ENCODE measurements at places on chromosomes 11 and 22.
A peak's percentile ranks its signal among the peaks of the same experiment; 100 is the strongest.

DNA sequence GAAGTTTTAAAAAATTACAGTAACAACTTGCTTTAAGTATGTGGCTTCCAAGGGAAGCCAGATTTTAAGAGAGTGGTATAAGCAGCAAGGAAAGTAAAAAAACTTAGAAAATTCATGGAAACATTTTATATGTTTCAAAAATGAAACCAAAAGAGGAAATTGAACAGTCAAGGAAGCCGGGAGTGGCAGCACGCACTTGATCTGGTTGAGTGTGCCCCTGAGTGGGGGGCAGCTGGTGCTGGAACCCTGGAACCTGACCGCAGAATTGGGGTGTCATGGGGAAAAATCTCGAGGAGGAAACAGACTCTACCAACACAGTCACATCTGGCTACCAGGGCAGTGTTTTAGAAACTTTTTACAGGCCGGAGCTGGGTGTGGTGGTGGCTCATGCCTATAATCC, 14.0 kb downstream of the MICALL1 start:
- DNase-seq: no peak

GRCh38 chr11:104897891-104898684, at the start of gene CASP12:
Gene CASP12, minus strand, starts transcription at chr11:104898460.
- DNase-seq: no peak

GRCh38 chr11:9001736-9002135, 2.1 kb downstream of the NRIP3 start:
- no peak for DNase-seq

DNA sequence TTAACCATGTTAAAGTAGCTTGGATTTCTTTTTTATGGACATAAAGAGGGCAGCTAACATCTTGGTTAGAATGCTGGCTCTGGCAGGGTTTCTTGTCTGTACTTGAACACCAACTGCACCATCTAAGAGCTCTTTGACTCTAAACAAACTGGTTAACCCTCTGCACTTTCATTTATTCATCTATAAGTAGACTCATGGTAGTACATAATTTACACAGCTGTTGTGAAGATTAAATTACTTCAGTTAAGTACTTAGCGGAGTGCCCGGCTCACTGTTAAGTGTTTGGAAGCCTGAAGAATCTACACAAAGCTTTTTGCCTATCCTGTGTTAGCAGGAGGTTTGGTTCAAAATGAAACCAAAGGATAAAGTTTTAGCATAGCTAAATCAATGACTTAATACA, 846.2 kb upstream of the API5 start:
- DNase-seq: no peak

- DNase-seq: no peak
Measured at GRCh38 chr22:47512617-47513016, 750.2 kb downstream of the TBC1D22A start.

DNA sequence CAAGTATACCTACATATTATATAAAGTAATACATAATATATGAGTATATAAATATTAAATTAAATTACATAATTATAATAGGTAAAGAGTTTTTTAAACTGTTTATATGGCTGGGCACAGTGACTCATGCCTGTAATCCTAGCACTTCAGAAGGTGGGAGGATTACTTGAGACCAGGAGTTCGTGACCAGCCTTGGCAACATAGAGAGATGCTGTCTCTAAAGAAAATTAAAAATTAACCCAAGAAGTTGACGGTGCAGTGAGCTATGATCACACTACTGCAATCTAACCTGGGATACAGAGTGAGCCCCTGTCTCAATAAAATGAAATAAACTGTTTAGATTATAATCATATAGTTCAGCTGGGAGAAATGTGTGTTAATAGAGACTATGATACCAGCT, 363.0 kb downstream of the DDX10 start:
- DNase-seq: no peak

- no peak for DNase-seq
Measured at GRCh38 chr11:133046252-133046651, 486.0 kb downstream of the OPCML start.

- no peak for DNase-seq
Measured at GRCh38 chr22:40758390-40758789, 60.8 kb downstream of the SLC25A17 start.

DNA sequence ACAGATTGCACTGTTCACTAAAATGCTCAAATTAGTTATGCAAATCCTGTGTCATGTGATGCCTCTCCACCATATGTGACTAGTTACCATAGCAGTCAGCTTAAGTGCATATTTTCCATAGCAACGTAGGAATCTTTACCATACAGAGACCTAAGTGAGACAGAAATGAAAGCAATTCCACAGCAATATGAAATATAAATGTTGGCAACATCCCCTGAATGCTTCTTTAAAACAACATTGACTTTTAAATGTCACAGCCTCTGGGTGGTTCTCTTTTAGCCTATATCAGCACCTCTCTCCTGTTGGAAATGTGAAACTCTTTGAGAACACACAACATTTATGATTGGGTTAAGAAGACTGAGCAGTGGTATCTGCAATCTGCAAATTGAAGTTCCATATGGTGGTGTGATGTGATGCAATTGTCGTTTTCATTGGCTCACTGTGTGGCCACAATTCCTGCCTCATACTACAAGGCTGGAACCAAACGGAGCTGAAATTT, 814.6 kb downstream of the DLG2 start:
- DNase-seq: no peak

DNA sequence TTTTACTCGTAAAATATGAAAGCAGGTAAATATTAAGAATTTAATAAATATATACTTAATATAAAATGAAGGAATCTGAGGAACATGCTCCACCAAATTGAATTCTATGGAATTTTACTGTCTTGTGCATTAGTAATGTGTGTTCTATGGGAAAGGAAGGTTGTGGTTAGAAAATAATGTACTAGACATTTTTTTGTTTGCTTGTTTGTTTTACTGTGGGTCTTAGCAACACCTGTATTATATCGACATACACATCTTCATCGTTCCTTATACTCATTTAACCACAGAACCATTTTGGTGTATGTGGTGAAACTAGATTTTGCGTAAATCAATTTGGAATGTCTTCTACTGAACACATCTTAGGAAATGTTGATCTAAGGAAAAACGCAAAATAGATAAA, 114.1 kb upstream of the MTMR2 start:
- DNase-seq: no peak

DNA sequence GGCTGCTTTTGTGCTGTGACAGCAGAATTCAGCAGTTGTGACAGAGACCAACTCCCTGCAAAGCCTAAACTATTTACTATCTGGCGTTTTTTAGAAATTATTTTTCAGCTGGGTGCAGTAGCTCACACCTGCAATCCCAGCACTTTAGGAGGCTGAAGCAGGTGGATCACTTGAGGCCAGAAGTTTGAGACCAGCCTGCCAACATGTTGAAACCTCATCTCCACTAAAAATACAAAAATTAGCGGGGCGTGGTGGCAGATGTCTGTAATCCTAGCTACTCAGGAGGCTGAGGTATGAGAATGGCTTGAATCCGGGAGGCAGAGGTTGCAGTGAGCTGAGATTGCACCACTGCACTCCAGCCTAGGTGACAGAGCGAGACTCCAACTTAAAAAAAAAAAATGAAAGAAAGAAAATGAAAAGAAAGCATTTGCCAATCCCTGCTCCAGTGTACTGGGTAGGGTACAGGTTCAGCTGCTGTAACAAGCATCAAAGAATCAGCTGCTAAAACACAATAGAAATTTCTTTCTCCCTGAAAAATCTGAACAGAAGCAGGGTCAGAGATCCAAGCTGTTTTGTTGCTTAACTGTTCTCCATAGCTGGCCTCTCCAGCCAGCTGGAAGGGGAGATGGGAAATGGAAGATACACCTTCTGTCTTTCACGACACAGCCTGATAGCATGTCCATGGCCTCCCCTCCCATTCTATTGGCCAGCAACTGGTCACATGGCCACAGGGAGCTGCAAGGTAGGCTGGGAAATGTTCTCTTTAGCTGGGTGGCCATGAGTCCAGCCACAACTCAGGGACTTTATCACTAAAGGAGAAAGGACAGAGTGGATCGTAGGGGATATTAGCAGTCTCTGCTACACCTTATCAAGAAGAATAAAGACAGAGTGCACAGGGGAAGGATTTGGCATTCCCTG, 8.5 kb upstream of the NCF4 start:
- no peak for DNase-seq

GRCh38 chr11:22749536-22749935, 80.1 kb downstream of the SVIP start:
- DNase-seq: no peak

DNA sequence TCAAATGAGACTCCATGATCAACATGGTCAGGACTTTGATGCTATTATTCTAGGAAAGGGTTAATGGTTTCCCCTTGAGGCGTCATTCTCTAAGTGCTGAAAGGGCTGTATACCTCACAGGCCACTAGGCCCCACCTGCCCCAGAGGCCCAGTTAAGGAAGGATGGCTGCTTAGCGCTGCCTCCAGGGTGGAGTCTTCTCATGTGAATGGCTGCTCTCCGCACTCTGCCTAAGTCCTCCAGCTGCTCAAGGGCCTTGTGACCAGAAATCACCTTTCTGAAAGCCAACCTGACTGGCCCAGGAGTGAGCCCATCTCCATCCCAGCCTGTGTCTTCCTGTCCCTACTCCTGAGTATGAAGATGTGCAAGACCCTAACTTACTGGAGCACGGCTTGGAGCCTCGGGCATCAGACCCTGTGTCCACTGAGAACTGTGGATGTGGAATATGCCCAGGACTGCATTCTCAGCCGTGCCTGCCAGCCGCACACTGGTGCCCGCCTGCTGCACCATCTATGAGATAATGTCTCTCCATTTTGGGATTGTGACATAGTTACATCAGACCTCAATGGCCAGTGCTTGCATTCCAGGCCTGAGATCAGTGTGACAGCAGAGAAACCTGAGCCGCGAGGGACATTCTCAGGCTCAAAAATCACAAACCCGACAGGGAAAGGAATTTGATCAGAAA, 51.0 kb downstream of the SNX19 start:
- no peak for DNase-seq

GRCh38 chr11:27414644-27415043, 51.6 kb upstream of the CCDC34 start:
- DNase-seq: no peak

DNA sequence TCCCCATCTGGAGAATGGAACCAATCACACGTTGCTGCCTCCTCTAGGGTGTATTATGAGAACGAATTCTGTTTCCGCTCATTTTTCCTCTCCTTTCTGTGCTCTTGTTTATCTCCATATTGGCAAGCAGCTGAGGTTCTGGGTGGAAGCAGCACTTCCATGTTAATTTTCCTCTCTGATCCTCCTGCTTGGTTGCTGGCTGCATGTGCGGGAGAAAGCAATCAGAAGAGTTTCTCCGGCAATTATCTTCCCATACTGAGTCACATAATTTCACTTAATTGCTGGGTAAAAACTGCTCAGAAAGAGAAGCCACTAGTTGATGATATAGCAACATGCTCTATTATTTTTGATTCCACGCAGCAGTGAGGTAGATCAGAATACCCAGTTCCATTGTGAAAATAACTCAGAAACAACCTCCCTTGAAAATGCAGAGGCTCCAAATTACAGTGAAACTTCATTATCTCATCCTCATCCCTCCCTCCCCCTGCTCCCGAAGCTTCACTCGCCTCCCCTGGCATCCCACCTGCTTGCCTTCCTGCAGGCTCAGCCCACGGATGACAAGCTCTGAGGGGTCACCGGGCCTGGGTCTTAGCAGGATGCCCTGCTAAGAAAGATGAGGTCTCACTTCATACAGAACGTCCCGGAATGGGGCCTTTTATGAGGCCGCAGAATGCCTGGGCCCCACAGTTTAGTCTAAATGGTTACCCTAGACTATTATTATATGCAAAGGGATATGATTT, 20.4 kb downstream of the FXYD6 start:
- no peak for DNase-seq

- no peak for DNase-seq
Measured at GRCh38 chr22:50220603-50221409, 20.0 kb downstream of the SELENOO start.

DNA sequence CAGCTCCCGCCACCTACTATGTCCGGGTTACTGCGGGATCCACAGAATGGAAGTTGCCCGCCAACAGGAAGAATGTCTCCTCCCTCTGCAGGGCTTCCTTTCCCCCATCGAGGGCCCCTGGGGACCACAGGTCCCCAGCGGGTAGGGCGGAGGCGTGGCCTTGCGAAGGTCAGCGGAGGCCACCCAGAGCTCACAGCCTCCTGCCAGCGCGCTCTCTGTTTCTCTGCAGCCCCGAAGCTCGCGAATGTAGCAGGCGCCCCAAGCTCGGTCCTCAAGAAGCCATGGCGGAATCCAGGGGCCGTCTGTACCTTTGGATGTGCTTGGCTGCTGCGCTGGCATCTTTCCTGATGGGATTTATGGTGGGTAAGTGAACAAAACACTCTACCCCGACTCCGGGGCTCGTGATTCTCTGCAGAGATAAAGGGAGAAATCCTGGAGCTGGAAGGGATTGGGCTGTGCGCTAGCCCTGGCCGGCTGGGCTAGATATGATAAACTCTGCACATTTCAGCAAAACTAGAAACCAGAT, at the start of gene NAALAD2:
NAALAD2 (plus strand) TSS at position 186 of the 526 bp plus-strand sequence; CDS start at position 282, 96 bp downstream.
- DNase-seq: peak; percentile 77

DNA sequence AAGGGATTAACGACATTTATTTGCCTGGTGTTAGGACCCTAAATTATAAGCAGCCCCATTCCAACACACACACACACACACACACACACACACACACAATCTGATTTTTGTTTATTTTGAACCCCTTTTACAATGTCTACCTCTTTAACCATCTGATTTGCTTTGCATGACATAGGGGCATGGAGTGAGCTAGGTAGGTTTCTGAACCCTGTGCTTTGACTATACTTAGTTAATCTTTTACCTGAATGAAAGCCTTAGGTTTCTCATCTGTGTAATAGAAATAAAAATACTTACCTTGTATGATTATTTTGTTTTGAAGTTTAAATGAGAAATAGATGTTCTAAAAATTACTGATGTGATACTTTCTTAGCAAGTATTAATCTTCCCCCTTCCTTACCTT, 94.7 kb upstream of the FOLH1 start:
- no peak for DNase-seq

GRCh38 chr11:44270403-44271273, 39.3 kb downstream of the ALX4 start:
- no peak for DNase-seq

GRCh38 chr11:2118677-2119076, 20.5 kb downstream of the IGF2 start:
- no peak for DNase-seq

GRCh38 chr11:88327462-88328143, 9.9 kb downstream of the CTSC start:
- no peak for DNase-seq

- DNase-seq: no peak
Measured at GRCh38 chr11:29214833-29215232, 802.0 kb downstream of the KCNA4 start.

DNA sequence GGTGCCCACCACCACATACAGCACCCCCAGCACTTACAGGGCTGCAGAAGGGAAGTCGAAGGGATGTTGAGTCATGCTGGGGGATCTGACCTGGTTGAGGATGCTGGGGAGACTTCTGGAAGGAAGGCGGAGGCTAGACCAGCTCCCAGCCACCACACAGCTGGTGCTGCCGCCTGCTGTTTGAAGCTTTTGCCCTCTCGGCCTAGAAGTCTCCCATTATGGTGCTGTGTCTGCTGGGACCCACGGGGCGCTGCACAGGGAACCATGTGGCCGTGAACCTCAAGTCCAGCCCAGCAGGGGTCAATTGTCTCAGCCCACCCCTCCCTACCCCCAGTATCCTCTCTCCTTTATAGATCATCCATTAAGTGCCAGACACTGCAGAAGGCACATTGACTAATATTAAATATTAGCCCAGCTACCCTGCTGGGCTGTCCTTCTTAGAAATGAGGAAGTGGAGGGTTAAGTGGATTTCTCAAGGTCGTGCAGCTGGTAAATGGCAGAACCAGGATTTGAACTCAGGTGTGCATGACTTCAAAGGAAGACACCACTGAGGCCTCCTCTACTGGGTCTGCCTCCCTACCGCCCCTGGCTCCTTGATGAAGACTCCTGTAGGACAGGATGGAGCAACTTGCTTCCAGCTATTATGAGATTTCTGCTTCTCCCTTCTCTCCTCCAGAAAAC, 49.7 kb downstream of the CYTH4 start:
- no peak for DNase-seq

Measured in CMK (cell line).